Stimulated activated CD4-positive, alpha-beta T cell treated with anti-CD3 and anti-CD28 coated beads, TNF-alpha, amount 100 ng/mL, for 4 hours (primary cell): ENCODE measurements at places on chromosomes 5 and 9.
A peak's percentile ranks its signal among the peaks of the same experiment; 100 is the strongest.

DNA sequence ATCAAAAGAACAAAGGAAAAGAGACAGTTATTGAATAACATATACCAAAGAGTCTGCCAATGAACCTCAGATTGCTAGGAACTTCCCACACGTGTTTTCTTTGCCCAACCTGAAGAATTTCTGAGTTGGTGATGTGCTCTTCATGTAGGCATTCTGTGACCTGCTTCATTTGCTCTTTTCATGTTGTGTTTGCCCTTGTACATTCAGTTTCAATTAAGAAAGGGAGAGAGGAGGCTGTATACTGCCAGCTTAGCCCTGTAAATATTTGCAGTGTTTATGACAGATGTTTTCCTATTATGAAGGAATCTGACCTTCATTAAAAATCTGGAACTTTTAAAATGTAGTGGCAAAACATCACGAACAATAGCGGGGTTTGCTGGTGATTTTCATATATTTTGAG, 168.5 kb downstream of the GAS1 start:
- no peak for DNase-seq

DNA sequence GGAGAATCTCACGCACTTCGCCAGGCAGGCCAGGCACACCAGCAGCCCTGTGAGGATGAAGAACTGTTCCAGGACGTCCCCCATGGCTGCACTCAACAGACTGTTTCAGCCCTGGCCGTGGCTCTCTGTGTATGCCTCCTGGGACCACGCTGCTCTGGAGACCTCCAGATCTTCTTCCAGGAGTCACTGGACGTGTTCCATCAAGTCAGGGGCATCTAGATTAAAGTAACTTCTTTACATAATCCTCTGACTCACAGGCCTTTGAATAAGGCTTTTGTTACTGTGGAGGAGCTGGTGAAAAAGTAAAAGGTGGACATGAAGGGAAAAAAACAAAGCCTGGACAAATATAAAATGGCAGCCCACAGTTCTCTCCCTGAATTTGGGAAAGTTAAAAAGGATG, at the start of gene HSD17B3:
Gene HSD17B3 (minus strand): TSS at position 156 of the 400 bp plus-strand sequence. CDS start 72 bp downstream, at position 84.
- no peak for DNase-seq

GRCh38 chr5:181188700-181189362, 16.2 kb downstream of the TRIM7 start:
- peak; percentile 67 for DNase-seq

GRCh38 chr9:120723565-120723964, 9.3 kb upstream of the MEGF9 start:
- DNase-seq = no peak

- DNase-seq = no peak
Observed at GRCh38 chr9:5586391-5586802, 42.5 kb upstream of the RIC1 start.

- no peak for DNase-seq
Observed at GRCh38 chr5:155665361-155665760, 651.8 kb downstream of the KIF4B start.

GRCh38 chr5:160278343-160278742, 34.0 kb downstream of the CCNJL start:
- DNase-seq = no peak

DNA sequence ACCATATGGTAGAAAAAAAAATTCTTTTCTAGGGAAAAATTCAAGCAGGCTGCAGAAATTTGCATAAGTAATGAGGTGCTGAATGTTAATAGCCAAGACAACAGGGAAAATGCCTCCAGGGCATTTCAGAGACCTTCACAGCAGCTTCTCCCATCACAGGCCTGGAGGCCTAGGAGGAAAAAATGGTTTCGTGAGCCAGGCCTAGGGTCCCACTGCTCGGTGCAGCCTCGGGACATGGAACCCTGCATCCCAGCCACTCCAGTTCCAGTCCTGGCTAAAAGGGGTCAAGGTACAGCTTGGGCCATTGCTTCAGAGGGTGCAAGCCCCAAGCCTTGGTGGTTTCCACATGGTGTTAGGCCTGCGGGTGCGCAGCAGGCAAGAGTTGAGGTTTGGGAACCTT, 436.0 kb upstream of the SMC2 start:
- no peak for DNase-seq
